ENCODE measurements at places on chromosomes 12 and 14.

DNA sequence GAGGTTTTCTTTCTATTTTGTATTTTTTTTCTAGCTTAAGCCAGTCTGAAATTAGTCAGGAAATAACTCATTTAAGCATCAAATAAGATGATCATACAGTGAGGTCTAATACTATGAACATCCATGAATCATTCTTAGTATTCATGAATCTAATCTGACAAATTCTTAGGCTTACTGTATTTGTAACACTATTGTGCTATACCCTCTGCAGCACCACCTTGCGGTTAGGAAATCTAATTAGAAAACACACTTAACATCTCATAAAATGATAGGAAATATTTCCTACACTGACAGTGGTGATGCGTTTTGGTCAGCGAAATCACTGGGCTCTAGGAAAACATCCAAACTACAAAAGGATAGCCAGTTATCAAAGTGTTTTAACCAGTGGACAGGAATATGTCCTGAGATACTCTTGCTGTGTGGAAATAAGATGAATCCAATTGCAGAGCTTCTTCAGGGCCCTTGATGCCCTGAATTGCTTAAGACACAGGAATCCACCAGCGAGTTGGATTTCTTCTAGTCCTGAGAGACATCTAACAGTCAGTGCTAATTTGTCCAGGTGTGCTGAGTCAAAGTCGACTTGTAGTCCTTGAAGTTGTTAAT is 109.3 kb upstream of the MYF6 start:
- DNase-seq: peak; percentile 21

- DNase-seq: no peak
Measured at GRCh38 chr12:66822961-66823360, 144.1 kb upstream of the GRIP1 start.

GRCh38 chr14:75805646-75806045 is 144.6 kb downstream of the TTLL5 start:
- DNase-seq: no peak

GRCh38 chr12:6890789-6891645 is 13.6 kb upstream of the LRRC23 start:
- DNase-seq: peak; percentile 92

DNA sequence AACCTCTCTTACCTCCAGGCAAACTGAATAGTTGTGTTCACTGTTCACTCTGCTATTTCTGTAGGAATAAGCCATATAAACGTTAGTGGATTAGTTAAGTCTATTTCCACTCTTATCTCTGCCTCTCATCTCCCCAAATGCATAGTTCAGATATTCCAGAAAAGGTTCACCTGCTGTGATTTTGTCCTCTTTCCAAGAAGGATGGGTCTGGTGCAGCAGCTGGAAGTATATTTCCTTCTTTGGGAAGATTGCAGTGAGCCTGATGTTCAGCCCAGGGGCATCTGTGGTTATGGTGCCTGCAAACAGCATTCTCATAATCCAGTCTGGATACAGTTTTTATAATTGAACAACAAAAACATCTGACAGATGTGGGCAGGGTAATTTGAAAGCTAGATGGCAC is 97.7 kb downstream of the TPH2 start:
- DNase-seq: no peak

GRCh38 chr14:21313512-21313911 is 33.6 kb downstream of the RPGRIP1 start:
- no peak for DNase-seq

GRCh38 chr12:94714378-94715114 is 64.2 kb upstream of the TMCC3 start:
- no peak for DNase-seq

- DNase-seq: no peak
Measured at GRCh38 chr12:95239216-95239615, 21.6 kb downstream of the VEZT start.

DNA sequence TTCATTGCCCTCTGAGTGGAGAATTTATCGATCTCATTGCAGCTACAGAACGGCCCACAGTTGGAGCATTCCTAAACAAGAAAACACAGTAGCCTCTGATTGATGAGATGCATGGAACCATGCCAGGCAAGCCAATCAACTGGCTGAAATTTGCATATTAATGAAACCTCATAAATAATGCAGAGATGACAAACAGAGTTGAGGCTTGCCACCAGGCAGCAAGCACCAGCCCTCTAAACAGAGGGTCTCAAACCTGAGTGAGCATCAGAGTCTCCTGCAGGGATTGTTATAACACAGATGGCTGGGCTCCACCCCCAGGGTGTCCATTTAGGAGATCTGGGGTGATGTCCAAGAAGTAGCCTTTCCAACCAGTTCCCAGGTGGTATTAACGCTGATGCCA is 60.9 kb upstream of the CMKLR1 start:
- no peak for DNase-seq

DNA sequence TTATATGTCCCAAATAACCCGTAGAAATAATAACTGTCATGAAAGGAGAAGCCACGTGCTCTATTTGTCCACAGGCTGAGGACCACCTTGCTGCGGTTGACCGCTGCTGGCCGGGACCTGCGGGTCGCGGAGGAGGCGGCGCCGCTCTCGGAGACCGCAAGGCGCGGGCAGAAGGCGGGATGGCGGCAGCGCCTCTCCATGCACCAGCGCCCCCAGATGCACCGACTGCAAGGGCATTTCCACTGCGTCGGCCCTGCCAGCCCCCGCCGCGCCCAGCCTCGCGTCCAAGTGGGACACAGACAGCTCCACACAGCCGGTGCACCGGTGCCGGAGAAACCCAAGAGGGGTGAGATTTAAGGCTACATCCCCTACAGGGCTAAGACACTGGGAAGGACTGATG is 21.0 kb downstream of the RPGRIP1 start:
- DNase-seq: peak; percentile 59

- DNase-seq: no peak
Measured at GRCh38 chr12:102438827-102439210, 41.5 kb downstream of the IGF1 start.

Measured in NCI-H2227 treated with DMSO at 0.1 percent for 48 hours (cell line).